ENCODE measurements at places on chromosomes 12 and 14. TPM values are rescaled to one million over a fixed set of nuclear protein-coding genes. Genes with fewer than 3 reads are reported as not detected.

DNA sequence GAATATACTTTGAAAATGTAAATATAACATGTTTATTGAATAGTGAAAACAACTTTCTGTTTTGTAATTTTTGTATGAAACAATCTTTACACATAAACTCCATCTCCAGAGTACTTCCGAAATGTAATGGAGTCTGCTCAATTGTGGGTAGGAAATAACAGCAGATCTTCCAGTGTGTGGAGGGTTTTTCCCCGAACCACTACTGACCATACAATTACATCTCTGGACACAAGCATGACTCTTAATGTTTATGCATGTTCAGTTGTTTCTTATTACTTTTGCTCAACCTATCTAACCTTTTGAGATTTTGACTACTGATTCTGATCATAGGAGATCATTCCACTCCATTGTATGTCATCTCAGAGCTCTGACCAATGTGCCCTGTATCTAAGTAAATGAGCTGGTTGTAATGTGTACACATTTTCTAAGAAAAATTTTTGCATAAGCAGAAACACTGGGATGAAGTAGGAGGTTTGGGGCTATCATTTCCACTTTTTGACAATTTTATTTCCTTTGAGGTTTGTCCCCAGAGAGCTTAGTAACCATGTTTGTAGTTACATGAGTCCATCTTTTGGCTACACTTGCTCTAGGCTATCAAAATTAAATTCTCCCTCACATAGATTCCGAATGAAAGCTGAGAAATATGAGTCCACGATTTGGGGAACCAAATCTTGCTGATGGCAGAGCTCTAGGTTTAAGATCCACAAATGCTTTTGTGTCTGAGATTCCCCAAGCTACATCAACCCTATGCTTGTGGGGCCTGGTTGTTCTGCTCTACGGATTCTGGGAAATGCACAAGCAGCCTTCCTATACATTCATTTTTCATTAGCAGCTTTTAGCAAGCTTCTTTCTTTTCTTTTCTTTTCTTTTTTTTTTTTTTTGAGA lies 21.4 kb upstream of the CLEC4D start:
- no peak for DNase-seq

DNA sequence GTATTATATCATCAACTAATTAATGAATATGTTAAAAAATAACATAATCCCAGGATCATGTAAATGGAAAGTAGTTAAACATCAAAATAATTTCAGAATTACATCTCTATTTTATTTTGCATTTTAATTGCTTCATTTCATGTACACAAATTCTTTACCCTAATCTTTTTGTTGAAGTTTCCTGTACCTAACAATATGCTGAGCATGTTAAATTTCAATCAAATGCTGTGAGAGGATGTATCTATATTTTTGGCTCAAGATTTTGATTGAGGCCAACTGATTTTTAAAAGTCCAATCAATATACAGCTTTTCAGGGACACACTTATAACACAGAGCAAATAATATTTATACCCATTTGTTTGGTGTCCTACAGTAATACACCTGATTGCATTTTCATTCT lies 6.4 kb downstream of the GPRC5D start:
- DNase-seq, result no peak

DNA sequence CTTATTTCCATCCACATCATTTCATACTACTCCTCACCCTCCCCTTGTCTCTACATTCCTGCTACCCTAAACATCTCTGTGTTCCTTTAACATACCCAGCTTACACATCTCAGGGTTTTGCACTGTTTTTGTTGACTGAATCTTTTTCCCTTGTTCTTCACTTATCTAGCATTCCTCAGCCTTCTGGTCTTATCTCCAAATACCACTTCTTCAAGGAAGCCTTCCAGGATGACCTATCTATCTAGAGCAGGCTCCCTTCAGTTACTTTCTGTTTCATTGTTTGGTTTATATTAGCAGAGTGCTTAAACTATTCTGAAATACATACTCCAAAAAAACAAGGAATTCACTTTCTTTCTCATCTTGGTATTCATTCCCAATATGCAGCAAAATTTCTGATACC lies 353.1 kb downstream of the NAV3 start:
- no peak for DNase-seq

The ADAM21 gene
- total RNA-seq, result 0.12 TPM

- DNase-seq, result peak; percentile 50
Observed at GRCh38 chr12:95820096-95820703, 29.6 kb upstream of the NTN4 start.
